Cortex of kidney (tissue), 1 donor: ENCODE measurements at places on chromosomes 1 and 21.

DNA sequence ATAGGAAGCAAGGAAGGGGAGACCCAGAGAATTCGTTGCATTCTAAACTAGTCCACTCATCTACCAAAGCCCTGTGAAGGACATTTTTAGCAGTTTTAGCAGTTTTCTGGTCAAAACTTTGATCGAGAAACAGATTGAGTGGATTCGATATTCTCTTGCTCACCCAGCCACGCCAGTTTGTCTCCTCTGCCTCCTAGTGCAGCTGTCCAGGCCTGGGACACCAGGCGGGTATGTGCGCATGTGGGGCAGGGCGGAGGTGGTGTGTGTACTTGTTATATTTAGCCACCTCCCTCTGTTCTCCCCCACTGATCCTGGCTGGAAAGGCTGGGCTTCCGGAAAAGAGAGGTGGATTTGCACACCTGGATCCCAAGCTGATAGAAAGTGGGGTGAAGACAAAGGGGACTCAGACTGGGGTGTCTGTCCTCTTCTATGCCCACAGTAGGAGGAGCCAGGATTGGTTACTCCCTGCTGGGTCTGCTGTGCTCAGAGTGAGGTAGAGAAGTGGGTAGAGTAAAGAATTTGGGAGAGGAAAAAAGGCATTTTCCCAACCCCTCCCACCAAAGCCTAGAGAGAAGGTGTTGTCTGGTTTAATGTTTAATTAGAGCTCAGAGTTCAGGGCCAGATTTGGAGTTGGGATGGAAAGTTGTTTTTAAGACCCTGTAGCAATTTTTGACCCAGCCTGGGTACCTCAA, 3.8 kb downstream of the LMNA start:
- DNase-seq = no peak

DNA sequence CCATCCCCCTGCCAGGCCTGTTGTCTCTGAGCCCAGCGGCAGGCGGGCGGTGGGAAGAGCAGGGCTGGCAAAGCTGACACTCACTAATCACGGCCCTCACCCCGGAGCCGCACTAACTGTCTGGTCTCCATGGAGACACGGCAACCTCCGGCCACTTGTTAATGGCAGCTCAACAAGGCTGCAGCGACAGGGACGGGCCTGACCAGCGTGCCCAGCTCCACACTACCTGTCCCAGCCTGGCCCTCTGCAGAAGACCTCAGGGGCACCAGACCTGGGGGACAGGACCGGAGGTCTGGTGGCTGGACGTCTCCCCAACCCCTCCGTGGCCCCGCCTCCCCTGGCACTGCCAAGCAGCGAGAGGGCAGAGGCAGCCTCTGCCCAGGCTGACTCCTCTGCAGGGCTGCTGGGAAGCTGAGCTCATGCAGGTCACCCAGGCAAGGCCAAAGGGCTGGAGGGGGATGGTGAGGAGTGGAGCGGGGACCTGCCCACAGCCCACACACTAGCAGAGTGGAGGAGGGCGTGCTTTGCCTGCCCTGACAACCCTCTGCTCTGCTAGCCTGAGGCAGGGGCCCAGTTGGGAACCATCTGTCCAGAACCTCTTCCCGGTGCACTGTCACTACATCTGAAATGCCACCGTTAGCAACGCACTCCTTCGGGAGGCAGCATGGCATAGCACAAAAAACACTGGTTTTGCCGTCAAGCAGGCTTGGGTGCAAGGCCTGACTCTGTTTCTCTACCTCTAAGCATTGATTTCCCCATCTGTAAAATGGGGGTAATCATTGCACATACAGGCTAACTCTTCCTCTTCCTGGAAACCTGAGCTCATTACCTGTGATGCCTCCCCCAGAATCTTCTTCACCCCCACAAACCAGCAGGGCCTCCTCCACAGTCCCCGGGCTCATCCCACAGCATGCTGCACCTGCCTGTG, 29.6 kb upstream of the WASF2 start:
- no peak for DNase-seq

DNA sequence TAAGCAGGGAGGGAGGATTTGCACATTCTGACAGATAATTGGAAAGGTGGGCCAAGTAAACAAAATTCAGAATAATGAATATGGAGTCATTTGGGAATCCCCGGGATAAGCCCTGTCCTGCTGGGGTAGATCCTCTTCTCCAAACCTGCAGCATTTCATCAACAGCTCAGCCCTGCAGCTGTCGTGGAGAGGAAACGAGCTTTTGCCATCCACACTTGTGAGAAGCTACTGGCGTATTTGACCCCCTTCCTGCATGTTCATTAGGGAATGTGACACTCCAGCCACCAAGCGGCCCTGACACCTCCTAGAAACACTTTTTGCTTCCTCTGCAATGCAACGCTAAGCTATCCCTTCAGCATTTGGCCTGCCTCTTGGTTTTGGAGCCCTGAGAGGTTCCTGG, 8.0 kb upstream of the LEFTY2 start:
- no peak for DNase-seq

- no peak for DNase-seq
Measured at GRCh38 chr1:10644307-10645128, 151.9 kb downstream of the CASZ1 start.

DNA sequence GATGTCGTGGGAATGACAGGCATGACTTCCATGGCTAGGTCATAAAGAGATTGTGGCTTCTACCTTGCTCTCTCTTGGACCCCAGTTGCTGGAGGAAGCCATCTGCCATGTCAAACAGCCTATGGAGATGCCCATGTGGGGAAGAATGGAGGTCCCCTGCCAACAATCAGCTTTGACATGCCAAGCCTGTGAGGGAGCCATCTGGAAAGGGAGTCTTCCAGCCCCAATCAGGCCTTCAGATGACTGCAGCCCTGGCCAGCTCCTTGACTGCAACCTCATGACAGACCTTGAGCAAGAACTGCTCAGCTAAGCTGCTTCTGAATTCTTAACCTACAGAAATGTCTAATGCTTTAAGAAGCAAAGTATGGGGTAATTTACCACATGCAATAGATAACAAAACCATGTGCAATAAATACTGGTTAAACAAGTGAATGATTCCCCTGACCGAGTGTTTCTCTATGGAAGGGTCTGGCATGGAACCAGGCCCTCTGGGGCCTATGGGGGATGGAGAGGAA, 187.1 kb downstream of the HIVEP3 start:
- no peak for DNase-seq

- no peak for DNase-seq
Measured at GRCh38 chr21:33893917-33894316, 21.7 kb downstream of the ATP5PO start.

DNA sequence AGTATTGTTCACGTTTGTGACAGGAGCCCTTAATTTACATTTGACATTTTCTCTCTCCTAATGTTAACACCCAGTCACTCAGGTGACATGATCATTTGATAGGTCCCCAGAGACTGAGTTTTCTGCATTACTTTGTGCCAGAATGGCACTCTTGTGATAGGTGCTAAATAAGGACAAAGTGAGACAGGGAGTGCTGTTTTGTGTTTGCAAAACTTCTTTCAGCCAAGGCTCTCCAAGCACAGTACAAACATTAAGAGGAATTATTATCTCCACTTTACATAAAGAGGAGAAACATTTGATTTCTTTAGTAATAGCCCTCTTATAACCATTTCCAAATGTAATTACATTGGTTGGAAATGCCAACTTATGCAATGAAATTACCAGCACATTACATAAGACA, 355.2 kb downstream of the NTNG1 start:
- no peak for DNase-seq

- DNase-seq = no peak
Measured at GRCh38 chr1:206786212-206786886, 14.1 kb upstream of the IL10 start.

GRCh38 chr1:7504438-7504720, 266.7 kb upstream of the VAMP3 start:
- no peak for DNase-seq

GRCh38 chr1:115832651-115833050, 8.3 kb downstream of the NHLH2 start:
- DNase-seq = no peak

DNA sequence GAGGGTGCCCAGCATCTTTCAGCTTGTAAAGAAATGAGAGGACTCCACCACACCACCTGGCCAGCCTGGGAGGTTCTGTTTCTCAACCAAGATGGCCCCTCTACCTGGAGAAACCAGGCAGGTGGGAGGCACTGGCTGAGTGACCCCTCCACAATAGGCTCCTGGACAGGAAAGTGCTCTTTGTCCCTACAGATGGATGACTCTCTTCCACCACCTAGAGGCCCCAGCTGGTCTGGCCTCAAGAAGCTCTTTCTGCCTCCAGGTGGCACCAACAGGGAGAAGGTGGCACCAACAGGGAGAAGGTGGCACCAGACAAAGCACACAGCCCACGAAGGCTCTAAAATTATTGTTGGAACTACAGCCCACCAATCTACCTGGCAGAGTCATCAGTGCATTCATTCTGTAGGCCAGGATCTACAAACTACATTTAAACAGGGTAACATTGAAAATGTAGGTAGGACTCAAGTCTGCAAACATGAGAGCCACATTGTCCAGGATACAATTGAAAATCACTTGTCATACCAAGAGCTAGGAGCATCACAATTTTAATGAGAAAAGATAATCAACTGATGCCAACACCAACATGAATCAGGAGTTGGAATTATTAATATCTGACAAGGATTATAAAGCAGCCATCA, 14.4 kb downstream of the TMPRSS3 start:
- DNase-seq = no peak

DNA sequence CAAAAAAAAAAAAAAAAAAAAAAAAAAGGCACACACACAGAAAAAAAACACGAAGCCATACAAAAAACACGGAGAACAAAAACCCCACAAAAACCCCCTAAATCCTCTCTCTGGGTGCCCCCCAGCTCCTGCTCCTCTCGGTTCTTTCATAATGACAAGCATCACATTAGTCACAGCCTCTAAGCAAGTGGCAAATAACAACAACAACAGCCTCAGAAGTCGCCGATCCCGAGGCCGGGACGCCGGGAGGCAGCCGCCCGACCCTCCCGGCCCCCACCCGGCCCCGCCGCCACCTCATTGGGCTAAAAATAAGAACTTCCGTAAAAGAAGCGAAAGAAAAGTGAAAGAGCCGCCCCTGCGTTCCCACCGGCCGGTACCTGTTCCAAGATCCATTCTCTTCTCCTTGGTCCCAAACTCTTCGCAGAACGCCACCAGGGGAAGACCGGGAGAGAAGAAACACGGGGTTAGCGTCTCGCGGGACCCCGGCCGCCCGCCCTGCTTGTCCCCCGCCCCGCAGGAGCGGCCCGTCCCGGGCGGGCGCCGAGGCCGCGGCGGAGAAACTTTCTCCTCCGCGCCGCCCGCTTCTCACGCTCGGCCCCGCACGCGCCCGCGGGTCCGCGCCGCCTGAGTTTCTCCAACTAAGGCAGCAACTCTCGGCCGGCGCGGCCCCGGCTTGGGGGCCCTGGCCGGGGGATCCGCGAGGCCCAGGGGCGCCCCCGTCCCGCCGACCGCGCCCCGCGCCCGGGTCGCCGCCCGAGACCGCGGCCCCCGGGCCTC, 102.8 kb downstream of the CASZ1 start:
- no peak for DNase-seq

DNA sequence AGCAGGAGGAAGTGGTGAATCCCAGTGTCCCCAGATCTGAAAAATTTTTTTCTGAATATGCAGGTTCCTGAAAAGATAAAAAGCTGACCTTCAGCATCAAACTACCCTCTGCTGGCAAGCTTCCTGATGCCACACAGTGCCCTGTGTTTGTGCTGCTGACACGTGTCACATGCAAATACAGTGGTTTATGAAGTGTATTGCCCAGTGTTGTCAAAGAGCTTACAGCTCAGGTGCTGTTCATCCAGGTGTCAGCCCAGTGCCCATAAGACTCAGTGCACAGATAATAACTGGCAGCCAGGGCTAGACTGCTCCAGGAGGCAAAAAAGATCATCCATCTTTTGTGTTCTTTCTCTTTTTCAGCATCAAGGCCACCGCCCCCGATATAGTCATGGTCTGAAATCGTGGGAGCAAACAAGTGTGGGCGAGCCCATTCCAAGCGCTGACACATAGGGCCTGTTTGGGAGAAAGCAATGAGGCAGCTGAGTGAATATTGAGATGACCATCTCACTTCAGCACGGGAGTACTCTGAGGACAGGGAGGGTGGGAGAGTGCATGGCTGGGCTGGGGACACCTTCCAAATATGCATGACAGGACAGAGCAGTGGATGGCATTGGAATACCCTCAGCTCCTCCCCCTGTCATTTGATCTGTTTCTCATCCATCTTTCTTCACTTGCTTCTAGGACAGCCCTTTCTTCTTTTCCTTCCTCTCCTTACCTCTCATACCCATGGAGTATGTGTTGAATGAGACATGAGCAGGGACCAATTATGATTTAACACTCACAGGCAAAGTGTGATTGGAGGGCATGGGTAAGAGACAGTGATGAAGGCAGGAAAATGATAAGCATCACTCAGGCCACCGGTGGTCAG, 6.4 kb upstream of the KCNK1 start:
- DNase-seq = no peak

GRCh38 chr1:56590520-56591011, 11.2 kb upstream of the PLPP3 start:
- no peak for DNase-seq

DNA sequence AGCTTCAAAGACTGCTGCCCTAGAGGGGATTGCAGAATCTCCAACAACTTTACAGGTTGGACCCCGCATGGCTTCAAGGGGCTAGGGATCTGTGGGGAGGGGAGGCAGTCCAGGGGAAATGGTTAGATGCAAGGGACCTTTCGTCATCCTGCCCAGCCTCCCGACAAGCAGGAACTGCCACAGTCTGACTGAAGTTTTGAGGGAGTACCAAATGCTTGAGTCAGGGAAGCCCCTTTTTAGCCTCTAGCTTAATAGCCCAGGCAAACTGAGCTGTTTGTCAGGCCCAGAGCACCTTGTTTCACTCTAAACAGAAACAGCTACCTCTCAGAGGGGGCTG, 1.1 kb downstream of the TOR3A start:
- DNase-seq = no peak

DNA sequence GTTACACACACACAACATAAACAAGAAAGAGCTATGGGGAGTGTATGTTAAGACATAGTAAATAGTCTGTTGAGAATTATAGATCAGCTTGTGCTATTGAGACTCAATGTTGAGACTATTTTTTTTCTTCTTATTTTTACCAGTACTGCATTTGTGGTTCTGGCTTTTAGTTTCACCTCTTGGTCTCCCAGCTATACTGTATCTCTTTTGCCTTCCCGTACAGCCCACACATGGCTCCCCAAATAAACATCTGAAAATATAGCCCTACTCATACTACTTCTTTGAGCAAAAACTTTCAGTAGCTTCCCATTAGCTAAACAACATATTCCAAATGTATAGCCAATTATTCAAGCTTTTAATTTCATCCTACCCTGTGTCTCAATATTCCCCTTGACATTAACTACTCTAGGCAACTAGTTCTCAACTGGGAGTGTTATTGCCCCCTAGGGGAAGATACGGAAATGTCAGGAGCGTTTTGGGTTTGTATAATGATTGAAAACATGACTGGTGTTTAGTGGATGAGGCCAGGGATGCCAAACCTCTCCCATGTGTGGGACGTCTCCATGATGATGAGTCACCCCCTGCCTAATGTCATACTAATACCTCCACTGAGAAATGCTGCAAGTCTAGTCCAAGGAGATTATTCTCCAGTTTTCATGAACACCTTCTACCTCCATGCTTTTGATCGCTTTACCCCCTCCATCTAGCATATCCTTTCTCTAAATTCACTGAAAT, 6.8 kb downstream of the RPE65 start:
- DNase-seq = no peak
